ENCODE measurements at places on chromosomes 3 and 15.

GRCh38 chr3:120357807-120358206 is 8.7 kb upstream of the LRRC58 start:
- no peak for DNase-seq

GRCh38 chr15:57251308-57251707 is 125.0 kb upstream of the CGNL1 start:
- no peak for DNase-seq

GRCh38 chr3:145182196-145182911 is 978.6 kb downstream of the PLOD2 start:
- no peak for DNase-seq

GRCh38 chr3:170739410-170739809 is 130.6 kb downstream of the RPL22L1 start:
- no peak for DNase-seq

DNA sequence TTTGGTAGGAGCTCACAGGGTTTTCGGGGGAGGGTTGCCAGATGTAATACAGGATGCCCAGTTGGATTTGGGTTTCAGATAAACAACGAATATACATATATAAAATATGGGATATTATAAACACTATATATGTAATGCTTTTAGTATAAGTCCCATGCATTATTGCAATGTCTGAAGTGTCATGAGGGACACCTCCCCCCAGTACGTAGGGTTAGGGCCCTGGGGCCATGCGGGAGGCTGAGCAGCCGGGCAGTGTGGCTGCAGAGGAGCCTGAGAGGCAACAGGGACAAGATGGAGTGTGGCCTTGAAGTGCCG is 148.9 kb downstream of the SMAD6 start:
- DNase-seq, result no peak

DNA sequence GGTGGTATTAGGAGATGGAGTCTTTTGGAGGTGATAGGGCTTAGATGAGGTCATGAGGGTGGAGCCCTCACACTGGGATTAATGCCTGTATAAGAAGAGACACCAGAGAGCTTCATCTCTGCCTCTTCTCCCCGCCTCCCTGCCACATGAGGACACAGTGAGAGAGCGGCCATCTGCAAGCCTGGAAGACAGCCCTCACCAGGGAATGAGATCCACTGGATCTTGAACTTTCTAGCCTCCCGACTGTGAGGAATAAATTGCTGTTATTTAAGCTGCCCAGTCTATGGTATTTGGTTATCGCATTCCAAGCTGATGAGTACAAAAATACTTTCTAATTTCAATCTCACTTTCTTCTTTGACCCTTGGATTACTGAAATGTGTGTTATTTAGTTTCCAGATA is 121.4 kb downstream of the OCA2 start:
- DNase-seq, result no peak

DNA sequence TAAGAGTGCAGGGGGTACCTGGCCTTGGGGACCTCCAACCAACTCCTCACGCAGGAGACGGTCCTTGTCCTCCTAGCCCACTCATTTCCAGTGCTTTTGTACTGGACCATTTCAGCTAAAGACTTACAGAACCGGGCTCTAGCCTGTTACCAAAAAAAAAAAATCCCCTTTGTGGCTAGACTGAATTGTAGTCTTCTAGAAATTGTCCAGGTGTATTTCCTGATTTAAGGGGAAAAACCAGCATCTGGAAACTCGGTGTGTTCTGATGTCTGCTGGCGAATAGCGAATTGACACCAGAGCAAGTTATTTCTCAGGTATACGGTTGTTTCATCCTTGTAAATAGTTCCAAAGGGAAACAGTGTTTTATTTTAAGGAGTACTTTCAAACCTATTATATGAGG is 21.1 kb upstream of the MINDY4B start:
- no peak for DNase-seq

DNA sequence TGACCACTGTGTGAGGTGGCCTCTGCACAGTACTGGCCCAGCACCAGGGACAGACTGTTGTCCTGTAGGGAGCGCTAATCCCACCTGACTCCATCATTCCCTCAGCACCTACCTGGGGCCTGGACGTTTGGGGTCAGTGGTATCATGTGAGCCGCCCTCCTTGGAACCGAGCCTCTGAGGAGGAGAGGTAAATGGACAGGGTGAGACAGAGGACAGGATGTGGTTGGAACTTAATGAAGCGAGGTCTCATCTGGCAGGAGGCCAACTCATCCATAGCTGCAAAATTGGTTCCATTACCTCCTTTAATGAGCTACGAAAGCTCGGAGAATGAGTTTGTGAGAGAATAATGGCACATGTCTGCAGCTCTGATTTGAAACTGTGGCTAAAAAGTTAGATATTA is 13.9 kb downstream of the MAPKAPK3 start:
- no peak for DNase-seq

DNA sequence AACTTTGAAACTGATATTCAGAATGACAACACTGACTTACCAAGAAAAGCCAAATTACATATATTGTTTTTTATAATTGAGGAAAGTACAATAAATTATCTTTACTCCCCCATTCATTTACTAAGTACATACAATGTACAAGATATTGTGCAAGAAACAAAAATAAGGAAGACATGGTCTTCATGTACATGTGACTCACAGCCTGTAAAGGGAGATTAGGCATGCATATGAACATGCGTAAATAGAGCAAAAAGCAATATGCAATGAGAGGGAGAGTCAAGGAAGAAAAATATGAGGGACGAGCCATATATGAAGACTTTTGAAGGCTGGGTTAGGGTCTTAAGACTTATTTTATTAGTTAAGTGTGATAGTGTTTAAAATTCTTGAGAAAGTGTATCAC is 258.4 kb downstream of the GBE1 start:
- no peak for DNase-seq

- no peak for DNase-seq
These were observed 9.7 kb downstream of the CGNL1 start for GRCh38 chr15:57385923-57386390.

DNA sequence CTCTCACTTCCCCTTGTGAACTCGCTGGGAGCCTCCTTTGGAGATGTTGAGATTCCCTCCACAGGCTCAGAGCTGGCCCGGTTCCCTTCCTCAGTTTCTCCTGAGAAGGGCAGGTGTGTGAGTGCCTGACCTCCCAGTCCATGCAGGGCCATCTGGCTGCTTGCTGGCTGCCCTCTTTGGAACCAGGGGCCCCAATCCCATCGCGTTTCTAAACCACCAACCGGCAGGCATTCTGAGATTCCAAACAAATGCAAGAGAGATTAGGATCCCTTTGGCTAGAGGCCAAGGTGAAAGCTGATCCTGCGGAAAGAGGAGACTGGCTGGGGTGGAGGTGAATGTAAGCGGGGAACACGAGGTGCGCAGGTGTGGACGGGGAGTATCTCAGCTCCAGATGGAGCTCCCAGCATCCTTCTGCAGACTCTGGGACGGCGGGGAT is 2.9 kb upstream of the PRRT3 start:
- DNase-seq, result peak; percentile 41

GRCh38 chr15:44028349-44028748 is 166.7 kb downstream of the FRMD5 start:
- no peak for DNase-seq

DNA sequence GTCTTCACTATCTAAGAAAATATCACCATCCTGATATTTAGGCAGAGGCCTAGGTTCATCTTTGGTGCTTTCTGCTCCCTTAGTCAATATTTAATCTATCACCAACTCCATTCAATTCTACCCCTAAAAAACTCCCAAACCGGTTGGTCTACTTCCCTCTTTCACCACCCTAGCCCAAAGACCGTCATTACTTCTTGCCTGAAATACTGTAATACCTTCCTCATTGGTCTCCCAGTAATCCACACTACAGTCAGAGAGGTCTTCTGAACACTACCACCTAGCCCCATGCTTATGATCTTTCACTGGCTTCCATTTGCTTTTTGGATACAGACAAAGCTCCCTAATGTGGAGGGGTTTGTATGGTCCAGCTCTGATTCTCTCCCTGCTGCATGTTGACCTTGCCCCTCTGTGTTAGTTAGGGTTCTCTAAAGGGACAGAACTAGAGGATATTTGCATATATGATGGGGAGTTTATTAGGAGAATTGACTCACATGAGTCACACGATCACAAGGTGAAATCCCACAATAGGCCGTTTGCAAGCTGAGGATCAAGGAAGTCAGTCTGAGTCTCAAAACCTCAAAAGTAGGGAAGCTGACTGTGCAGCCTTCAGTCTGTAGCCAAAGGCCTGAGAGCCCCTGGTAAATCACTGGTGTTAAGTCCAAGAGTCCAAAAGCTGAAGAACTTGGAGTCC is 36.4 kb upstream of the ATP2C1 start:
- no peak for DNase-seq

DNA sequence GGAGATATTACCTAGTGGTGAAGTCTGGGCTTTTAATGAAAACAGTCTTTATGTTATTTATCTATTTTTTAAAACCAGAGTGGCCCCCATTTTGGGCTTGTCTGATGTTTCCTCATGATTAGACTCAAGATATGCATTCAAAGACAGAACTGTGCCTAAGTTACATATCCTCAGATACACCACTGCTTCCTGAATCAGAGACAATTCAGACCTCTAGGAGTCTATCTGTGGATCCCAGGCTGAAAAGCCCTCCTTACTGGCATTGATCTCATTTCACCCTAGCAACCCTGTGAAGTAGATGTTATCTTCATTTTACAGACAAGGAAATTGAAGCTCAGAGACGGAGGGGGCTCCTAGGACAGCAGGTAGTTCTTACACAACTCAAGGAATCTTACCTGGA is 16.8 kb upstream of the TGM5 start:
- DNase-seq, result no peak

DNA sequence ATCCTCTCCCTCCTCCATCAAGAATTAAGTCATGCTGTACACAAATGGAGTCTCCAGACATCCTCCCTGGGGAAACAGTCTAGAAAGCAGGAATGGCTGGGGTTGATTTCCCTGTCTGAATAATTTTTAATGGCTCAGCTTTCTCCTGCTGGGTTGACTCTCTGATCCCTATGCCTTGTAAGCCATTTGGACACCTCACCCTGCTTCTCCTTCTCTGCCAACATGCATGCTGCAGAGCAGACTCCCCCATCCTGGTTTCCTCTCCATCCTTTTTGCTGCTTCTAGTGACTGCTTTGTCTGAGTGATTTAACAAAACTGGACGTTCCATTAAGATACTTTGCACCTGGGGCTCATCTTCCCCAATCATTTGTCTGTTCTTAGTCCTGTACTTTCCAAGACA is 22.2 kb downstream of the SV2B start:
- DNase-seq, result no peak

- DNase-seq, result no peak
These were observed 14.8 kb downstream of the MRPS11 start for GRCh38 chr15:88482263-88482662.

- DNase-seq, result no peak
These were observed 34.1 kb downstream of the TPM1 start for GRCh38 chr15:63076714-63077046.

- DNase-seq, result no peak
These were observed 4.1 kb upstream of the KLF13 start for GRCh38 chr15:31322504-31322903.

GRCh38 chr15:95645791-95646338 is 684.6 kb upstream of the NR2F2 start:
- no peak for DNase-seq

- DNase-seq, result peak; percentile 66
These were observed 637.1 kb upstream of the CCDC54 start for GRCh38 chr3:106740116-106740515.

DNA sequence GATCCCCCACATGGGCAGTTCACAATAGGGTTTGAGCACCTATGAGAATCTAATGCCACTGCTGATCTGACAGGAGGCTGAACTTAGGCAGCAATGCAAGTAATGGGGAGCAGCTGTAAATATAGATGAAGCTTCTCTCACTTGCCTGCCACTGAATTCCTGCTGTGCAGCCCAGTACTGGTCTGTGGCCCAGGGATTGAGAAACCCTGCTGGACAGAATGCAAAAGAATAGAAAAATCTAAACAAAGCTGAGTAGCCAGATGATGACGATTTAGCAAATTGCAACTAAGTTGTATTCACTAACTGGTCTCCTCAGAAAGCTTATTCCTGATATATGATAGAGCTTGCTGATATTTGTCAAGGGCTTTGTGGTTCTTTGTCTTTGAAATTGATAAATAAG is 34.3 kb upstream of the APH1B start:
- DNase-seq, result no peak

GRCh38 chr15:100939791-100940190 is 20.6 kb downstream of the LRRK1 start:
- no peak for DNase-seq

DNA sequence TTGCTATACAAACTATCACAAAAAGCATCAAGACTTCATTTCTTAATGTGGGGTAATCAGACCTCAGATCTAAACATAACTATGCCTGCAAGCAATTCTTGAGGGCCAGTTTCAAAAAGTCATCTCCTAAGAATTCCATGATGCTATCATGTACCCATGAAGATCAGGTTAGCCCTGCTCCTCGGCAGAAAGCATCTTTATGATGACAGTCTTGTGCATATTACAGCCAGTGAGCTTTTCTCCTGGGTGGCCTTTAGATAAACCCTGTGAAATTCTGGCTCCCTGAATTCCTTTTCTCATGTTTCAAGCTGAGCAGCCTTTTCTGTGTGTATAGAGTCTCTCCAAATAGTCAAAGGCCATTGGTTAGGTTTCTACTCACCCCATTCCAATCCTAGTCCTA is 201.9 kb upstream of the MCTP2 start:
- no peak for DNase-seq

DNA sequence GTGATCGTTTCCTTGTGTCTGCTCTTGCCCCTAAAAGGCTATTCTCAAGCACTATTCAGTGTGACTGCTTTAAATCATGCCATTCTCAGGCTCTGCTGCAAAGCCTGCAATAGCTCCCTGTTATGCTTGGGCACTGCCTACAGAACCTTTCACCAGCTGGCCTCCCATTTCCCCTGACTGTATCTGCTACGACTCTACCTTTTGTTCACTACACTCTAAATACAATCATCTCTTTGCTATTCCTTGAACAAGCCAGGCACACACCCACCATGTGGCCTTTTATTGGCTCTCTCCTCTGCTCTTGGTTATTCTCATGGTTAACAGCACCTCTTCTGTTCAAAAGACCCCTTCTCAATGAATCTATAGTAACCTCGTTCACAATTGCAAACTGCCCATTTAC is 29.6 kb upstream of the FNDC3B start:
- no peak for DNase-seq

- DNase-seq, result no peak
These were observed 164.7 kb downstream of the PGPEP1L start for GRCh38 chr15:98842973-98843285.

DNA sequence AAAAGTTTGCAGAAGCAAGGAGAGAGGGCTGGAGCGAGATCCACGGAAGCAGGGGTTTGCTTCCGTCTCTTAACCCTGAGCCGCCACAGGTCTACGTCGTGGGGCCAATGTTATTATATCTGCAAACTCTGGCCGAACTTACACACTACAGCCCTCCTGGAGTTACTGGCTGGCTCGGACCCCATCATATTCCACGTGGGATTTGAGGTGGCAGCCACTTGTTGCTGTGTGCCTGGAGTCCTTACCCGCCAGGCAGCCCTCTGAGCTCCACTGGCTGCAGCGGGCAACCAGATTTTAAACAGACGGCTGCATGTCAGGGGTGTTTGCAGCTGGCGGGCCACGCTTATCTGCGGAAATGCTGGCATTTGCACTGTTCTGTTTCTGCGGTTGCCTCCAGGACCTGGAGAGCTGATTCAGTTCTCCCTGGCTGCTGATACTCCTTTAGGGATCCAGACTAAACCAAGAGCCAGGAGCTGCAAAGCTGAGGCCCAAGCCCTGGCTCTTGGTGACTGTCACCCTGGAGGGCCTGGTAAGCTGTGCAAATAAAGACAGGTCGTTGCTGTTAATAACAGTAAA is 34.7 kb downstream of the TM2D3 start:
- no peak for DNase-seq
